HepG2 (cell line): ENCODE measurements at places on chromosomes 2 and 18.
A peak's percentile ranks its signal among the peaks of the same experiment; 100 is the strongest.

DNA sequence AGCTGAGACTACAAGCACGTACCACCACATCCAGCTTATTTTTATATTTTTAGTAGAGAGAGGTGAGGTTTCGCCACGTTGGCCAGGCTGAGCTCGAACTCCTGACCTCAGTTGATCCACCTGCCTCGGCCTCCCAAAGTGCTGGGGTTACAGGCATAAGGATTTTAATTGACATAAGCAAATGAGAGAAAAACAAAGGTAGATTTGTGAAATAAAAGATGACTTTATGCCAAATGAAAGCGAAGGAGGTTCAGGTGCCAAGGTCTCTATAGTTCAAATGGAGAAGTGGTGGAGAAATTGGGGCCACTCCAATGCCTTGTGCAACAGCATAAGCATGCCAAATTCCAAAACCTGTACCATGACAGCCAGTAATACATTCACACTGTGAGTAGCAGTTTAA lies 180.6 kb downstream of the MREG start:
- peak; percentile 39 for DNase-seq

GRCh38 chr2:240433973-240434727 lies 1.3 kb upstream of the GPC1 start:
- DNase-seq, result no peak

GRCh38 chr2:26122630-26123029 lies 50.3 kb upstream of the GAREM2 start:
- no peak for DNase-seq

- no peak for DNase-seq
Observed at GRCh38 chr2:201513271-201513670, 61.7 kb downstream of the STRADB start.

DNA sequence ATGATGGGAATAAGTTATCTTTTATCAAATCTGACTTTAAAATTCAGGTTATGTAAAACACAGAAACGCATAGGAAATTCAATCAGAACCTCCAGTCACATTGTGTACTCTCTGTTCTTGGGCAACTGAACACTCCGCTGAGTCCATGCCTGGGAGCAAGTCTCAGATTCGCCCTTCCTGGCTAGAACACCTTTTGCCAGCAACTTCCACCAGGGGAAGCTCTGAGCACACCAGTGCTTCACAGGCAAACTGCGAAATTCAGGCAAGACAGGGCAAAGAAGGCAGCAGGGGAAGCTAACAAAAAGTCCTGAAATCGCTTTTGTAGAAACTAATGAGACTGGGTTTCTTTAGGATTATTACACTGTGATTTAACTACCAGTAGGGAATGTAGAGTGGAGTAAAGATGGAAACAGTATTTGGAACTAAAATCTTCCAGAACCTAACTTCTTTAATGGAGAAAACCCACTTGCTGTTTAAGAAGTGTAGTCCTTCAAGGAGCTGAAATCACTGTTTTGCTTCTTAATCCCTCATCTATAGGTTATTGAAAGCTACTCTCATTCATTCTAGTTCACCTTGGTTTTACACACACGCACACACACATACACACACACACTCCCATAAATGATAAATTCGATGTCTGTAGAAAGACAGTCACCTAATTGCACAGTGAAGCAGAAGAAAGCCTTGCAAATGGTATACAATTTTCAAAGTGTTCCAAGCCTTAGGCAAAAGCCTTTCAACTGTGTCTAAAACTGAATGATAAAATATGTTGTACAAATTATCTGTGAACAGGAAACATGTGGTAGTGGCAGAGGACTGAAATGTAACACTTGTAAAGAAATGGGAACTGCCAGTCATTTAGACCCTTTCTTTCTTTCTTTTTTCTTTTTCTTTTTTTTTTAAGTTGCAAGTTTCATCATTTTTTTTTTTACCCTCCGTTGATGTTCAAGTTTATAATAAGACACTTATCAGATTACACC lies 214.5 kb downstream of the TMEM182 start:
- DNase-seq, result peak; percentile 50
